Astrocyte (in vitro differentiated cells and primary cell): ENCODE measurements at places on chromosomes 13 and 19. TPM values are rescaled to one million over a fixed set of nuclear protein-coding genes. Genes with fewer than 3 reads are reported as not detected.

GRCh38 chr19:20044663-20045062 is 5.4 kb upstream of the ZNF682 start:
- H3K4me3 ChIP-seq, result no peak overlapping the region
- DNase-seq, result no peak
- H3K36me3 ChIP-seq, result no peaks in the 10 kb centered on the region

The RNU6-9 gene
- total RNA-seq, result not detected in 2 replicates

The RTBDN gene
- total RNA-seq, result not detected in 2 replicates

The GGN gene
- 2.1 and 2.8 TPM in 2 replicates for total RNA-seq

DNA sequence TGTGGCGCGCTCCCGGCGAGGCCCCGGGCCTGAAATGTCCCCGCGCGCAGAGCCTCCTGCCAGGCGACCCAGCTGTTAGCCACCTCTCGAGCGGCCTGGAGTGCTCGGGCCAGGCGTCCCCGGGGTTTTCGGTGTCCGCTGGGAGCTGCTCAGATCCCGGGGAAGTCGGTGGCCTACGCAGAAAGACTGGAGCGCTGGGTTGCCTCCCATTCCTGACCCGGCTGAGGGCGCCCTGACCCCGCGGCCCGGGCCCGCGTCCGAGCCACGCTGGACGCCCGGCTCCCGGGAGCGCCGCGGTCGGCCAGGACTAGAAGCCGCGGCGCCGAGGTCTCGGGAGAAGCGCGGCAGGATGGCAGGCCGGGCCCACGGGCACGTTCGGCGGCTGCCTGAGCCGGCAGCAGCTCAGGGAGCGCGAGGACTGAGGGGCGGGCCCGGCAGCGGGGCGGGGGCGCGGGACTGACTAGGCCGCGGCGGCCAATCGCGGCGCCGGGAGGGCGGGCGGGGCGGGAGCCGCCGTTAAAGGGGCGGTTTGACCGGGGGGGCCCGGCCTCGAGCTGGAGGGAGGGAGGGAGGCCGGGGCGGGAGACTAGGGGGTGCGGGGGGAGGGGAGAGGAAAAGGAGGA is 1.3 kb upstream of the ZIC2 start:
- H3K36me3 ChIP-seq, result no peaks in the 10 kb centered on the region
- peaks cover 61% of the 10 kb centered on the region for H3K27me3 ChIP-seq
- H3K4me3 ChIP-seq, result peak overlapping the region; percentile 51
- peaks cover 3% of the 10 kb centered on the region for H3K4me1 ChIP-seq

- H3K4me3 ChIP-seq, result peak overlapping the region; percentile 72
- peaks cover 24% of the 10 kb centered on the region for H3K4me1 ChIP-seq
- no peak for DNase-seq
- no peaks in the 10 kb centered on the region for H3K27me3 ChIP-seq
- peaks cover 5% of the 10 kb centered on the region for H3K36me3 ChIP-seq
- peak overlapping the region; percentile 63 for H3K27ac ChIP-seq
These were observed 1.3 kb downstream of the NFIX start for GRCh38 chr19:12996406-12997094.

The CEBPA gene
- total RNA-seq, result 0.45 and 0.50 TPM in 2 replicates

GRCh38 chr13:22024381-22024994 is 353.6 kb downstream of the FGF9 start:
- H3K27ac ChIP-seq, result no peak overlapping the region
- no peak overlapping the region for H3K4me3 ChIP-seq
- H3K4me1 ChIP-seq, result no peaks in the 10 kb centered on the region
- no peaks in the 10 kb centered on the region for H3K36me3 ChIP-seq
- DNase-seq, result no peak

The PROZ gene
- not detected in 2 replicates for total RNA-seq
